ENCODE measurements at places on chromosomes 4 and X.

GRCh38 chrX:68440442-68440841 is 7.1 kb upstream of the OPHN1 start:
- no peak for DNase-seq

DNA sequence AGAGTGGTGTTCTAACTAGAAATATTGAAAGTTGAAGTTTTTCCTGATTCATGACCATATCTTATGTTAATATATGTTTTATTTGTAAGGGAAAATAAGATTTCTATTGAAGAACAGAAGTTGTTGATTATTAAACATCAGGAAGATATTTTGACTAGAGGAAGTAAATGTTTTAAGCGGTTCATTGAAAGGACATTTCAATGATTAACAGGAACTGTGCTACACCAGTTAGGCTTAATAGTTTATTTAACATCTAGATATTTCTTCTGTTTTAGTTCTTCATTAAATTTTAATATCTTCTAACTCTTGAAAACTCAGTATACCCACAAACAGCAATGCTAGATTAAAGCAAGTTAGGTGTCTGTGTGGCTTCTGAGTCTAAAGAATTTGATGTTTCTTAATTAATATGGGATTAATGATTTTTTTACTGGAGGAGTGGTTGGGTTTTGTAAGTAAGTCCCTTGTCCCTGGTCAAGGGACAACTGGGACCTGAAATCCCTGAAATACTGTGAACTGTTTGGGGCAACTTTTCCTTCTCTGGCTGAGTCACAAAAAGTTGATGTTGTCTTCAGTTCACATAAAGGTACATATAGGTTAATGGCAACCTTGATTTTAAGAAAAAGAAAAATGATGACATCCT is 42.9 kb upstream of the CYP4V2 start:
- no peak for DNase-seq

DNA sequence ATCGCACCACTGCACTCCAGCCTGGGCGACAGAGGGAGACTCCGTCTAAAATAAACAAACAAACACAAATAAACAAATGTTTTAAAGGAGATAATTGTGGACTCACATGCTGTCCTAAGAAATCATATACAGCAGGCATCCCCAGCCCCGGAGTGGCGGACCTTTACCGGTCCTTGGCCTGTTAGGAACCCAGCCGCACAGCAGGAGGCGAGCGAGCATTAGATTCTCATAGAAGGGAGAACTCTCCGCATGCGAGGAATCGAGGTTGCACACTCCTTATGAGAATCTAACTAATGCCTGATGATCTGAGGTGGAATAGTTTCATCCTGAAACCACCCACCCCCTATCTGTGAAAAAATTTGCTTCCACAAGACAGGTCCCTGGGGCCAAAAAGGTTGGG is 39.0 kb downstream of the EIF2S3 start:
- no peak for DNase-seq

- no peak for DNase-seq
Observed at GRCh38 chr4:132614682-132615081, 534.4 kb upstream of the PCDH10 start.

GRCh38 chr4:26457412-26457811 is 32.9 kb downstream of the CCKAR start:
- DNase-seq, result no peak

DNA sequence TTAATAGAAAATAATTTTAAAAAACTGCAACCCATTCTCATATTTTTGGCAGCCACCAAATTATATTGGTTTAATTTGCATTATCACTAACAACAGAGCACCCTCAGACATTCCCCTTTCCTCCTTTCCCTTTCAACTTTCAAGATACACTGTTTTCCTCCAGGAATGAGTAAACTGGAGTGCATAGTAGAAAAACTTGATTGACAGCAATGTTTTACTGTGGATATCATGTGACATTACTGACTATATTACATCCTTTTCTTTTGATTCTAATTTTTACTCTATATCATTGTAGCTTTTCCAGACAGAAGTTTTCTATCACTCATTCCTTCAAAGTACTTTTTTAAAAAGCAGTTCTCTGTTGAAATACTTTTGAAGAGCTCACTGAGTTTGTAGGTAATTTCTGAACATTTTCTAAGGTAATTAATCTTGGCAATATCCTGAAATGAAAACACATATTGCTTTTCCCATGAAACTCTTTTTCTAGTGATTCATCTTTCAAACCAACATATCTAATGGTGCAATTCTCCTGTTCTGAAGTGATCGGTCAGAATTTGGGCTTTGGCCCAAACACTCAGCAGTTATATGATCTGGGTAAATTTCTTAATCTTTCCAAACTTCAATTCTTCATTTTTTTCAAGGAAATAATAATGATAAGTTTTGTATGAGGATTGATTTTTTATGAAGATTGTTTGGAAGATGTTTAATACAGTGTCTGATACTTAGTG is 920.4 kb upstream of the EPHA5 start:
- no peak for DNase-seq

- DNase-seq, result no peak
Observed at GRCh38 chr4:9996319-9997110, 24.8 kb downstream of the SLC2A9 start.

GRCh38 chr4:137226221-137226620 is 306.1 kb downstream of the PCDH18 start:
- DNase-seq, result no peak

DNA sequence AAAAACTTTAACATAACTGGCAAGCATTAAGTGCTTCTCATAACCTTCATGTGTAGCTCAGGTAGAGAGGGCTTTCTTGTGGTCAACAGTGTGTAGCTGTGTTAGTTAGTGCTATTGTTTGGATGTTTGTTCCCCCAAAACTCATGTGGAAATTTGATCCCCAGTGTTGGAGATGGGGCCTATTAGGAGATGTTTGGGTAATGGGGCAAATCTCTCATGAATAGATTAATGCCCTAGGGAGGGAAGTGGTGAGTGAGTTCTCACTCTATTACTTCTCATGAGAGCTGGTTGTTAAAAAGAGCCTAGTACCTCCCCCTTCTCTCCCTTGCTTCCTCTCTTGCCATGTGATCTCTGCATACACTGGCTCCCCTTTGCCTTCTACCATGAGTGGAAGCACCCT is 16.5 kb upstream of the SLC25A43 start:
- no peak for DNase-seq

DNA sequence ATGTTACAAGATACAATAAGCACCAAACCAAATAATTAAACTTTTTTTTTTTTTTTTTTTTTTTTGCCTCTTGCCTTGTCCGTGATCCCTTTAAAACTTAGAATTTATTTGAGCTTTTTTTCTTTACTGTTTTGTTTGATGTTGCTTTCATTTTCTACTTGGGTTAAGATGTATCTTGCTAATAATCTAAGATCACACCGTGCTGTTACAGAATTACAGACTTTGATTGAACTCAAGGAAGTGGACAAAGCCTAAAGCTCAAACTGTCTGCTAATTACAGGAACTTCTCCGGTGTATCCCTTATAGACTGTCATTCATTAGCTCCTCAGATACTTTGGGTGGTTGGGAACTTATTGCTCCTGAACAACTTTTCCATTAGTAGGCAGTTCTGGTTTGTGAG is 26.5 kb downstream of the STIM2 start:
- DNase-seq, result no peak

GRCh38 chr4:4781936-4782707 is 77.3 kb upstream of the MSX1 start:
- DNase-seq, result no peak

DNA sequence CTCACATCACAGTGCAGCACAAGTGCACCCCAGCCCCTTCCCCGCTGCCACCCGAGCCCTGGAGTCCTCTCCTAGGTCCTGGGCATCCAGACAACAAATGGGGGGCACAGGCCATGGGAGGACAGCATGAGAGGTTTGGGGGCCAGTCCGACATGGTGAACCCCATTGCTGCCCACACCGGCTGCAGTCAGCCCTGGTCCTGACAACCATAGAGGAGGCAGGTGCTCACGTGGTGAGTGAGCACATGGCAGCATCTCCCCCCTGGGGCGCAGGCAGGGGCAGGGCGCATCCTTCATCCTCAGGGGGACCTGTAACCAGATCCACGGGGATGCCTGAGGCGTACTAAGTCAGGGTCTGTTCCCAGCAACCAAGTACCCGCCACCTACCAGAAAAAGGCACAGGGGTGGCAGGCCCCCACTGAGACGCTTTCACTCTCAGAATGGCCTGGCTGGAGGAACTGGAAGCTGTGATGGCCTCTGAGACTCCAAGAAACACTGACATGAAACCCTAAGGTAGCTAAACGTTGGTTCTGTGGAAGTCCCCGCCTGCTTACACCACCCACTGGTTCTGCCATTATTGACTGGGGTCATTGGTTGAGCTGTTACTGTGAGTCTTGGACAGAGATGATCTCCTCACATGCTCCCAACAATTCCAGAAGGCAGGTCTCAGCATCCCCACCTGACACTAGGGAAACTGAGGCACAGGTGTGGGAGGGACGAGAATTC is 6.5 kb downstream of the ZFYVE28 start:
- DNase-seq, result no peak

GRCh38 chr4:7564242-7564641 is 129.5 kb upstream of the PSAPL1 start:
- no peak for DNase-seq

GRCh38 chr4:76035141-76035540 is 729 bp downstream of the CXCL11 start:
- DNase-seq, result no peak

DNA sequence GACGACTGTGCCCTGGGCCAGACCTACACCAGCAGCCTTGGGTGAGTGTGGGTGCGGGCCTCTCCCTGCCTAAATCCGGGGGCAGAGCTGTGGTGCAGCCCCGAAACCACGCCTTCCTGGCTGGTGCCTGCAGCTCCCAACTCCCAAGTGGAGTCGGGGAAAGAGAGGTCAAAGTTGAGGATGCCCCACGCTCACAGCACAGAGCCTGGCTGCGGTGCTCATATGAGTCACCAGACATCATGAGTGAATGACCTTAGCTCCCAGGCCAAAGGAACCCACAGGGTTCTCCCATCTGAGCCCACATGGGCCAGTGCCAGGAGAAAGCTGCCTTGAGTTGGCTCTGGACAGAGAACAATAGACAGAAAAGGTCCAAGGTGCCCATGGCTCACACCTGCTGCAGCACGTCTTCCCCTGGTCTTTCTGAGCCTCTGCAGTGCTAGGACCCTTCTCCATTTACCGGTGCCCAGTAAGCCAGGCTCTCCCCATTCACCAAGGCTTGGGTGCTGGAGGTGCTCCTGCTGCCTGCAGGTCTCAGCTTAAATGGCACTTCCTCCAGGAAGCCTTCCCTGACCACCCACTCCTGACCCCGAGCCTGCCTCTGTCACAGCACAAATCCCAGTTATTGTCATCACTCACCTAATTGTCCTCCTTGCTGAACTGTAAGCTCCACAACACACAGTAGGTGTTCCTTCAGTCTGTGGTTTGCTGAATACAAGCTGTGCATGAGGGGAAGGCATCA is 224.2 kb downstream of the AFAP1 start:
- no peak for DNase-seq

- no peak for DNase-seq
Observed at GRCh38 chrX:81261576-81261975, 59.7 kb downstream of the SH3BGRL start.

- DNase-seq, result no peak
Observed at GRCh38 chr4:8115916-8116315, 42.7 kb downstream of the ABLIM2 start.

- DNase-seq, result no peak
Observed at GRCh38 chrX:3743801-3744439, 30.5 kb upstream of the PRKX start.

DNA sequence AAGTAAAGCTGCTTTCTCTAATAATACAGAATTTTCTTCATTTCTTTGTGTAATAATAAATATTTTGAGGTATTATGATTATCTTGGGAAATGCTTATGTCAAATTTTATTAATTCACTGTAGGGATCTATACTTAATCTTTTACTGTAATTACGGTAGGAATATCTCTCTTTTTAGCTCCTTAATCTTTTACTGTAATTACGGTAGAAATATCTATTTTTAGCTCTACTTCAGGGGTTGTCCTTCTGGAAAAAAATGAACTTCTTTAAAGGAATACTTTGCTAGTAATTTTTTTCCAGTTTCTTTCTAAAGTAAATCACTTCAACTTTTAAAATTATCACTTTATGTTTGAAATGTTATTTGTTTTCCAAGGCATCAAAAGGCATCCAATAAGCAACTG is 2229.4 kb upstream of the AGA start:
- DNase-seq, result no peak

DNA sequence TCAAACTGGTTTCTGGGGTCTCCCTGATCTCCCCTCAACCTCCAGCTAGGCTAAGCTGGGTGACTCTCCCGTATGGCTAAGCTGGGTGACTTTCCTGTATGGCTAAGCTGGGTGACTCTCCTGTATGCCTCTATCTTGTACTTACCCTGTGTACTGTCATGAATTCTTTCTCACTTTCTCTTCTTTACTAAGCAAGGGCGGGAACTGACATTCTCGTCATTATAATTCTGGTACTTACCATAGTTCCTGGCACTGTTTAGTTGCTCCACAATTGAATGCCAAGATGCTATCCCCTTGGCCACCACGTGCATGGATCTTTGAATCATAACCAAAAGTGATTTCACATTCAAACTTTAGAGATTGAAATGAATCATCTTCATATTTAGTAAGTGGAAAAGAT is 8.8 kb downstream of the INTU start:
- no peak for DNase-seq

- DNase-seq, result no peak
Observed at GRCh38 chr4:168924667-168925066, 85.4 kb downstream of the CBR4 start.

- DNase-seq, result no peak
Observed at GRCh38 chrX:123087326-123087725, 96.8 kb upstream of the GRIA3 start.

- no peak for DNase-seq
Observed at GRCh38 chr4:141636082-141636770, at the start of gene IL15. Gene IL15, plus strand, starts transcription at chr4:141636583. Its CDS starts 82,882 bp downstream, at chr4:141719465.

DNA sequence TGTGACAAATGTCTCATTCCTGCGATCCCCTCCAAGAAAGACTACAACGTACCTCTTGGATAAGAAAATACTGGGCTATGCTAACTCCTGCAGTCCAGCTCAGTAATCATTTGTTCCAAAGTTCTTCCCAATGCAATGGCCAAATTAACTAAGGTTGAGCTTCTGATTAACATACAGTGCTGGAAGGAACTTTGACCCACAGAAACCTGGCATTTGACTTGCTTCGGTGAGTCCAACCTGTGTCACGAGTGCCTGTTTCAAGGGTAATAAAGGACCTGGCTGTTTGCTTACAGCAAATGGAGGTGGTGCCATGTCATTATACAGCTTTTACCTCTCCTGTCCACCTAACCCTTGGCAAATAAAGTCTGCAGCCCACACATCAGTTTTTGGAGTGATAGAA is 83.2 kb downstream of the RBM47 start:
- DNase-seq, result no peak
